ENCODE measurements at places on chromosomes 5 and 9. TPM values are rescaled to one million over a fixed set of nuclear protein-coding genes. Genes with fewer than 3 reads are reported as not detected.

Gene GLDC
- 55.9 TPM for total RNA-seq

DNA sequence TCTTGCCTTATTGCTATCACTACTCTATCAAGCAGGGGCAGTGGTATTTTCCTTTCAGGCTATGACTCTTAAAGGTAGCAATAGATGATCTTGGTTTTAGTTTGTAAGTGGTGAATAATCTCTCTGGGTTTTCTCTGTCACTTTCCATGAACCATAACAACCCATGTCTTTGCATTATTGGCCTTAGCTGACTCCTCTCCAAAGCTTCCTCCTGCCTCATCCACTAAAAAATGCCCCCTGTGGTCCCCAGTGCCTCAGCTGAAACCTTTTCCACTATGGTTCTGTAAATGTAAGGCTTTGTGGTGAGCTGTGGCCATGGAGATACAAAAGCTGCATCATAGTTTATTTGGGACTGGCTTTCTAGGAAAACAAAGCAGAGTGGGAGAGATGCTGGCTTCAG lies 128.8 kb downstream of the GPBP1 start:
- H3K4me1 ChIP-seq, result peaks cover 10% of the 10 kb centered on the region
- no peak overlapping the region for H3K27ac ChIP-seq
- no peaks in the 10 kb centered on the region for H3K27me3 ChIP-seq
- H3K4me3 ChIP-seq, result no peak overlapping the region

DNA sequence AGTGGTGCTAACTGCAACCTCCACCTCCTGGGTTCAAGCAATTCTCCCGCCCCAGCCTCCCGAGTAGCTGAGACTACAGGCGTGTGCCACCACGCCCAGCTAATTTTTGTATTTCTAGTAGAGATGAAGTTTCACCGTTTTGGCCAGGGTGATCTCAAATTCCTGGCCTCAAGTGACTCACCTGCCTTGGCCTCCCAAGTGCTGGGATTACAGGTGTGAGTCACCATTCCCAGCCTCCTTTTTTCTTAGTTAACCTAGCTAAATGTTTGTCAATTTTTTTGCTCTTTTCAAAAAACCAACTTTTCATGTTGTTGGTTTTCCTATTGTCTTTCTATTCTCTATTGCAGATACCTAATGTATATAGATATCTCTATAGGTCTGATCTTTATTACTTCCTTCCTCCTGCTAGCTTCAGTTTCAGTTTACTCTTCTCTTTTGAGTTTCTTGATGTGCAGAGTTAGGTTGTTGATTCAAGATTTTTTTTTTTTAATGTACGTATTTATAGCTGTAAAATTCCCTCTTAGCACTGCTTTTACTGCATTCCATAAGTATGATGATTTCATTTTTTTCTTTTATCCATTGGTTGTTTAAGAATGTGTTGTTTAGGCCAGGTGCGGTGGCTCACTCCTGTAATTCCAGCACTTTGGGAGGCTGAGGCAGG lies 32.9 kb downstream of the FGD3 start:
- DNase-seq, result no peak
- no peaks in the 10 kb centered on the region for H3K4me1 ChIP-seq
- no peaks in the 10 kb centered on the region for H3K27me3 ChIP-seq
- peaks cover 2% of the 10 kb centered on the region for H3K36me3 ChIP-seq
- H3K4me3 ChIP-seq, result no peak overlapping the region

DNA sequence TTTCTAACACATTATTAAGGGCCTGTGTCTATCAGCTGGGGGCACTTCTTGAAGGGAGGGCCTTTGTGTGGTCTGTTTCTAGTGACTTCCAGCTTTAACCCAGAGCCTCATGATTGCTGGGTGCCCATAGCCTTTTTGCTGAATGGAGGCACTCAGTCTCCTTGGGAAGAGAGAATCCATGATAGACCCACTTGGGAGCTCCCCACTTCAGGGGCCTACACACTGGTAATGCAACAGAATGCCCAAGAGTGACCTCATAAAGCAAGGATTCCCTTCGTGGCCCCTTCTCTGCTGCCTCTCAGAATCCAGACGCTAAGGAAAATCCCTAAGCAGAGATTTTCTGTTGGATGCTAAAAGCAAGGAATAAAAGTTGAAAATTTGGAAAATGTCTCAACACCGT lies at the start of gene CATSPER3:
TSS of gene CATSPER3 (plus strand) at position 301 of the 400 bp plus-strand sequence. CDS start at position 386, 85 bp downstream.
- DNase-seq, result no peak
- H3K4me3 ChIP-seq, result no peak within 1 kb of the TSS
- no peaks in the 10 kb centered on the region for H3K4me1 ChIP-seq
- no peak within 1 kb of the TSS for H3K27ac ChIP-seq
- peaks cover 5% of the 10 kb centered on the region for H3K36me3 ChIP-seq
- H3K27me3 ChIP-seq, result no peaks in the 10 kb centered on the region

- no peak overlapping the region for H3K27ac ChIP-seq
- no peak for DNase-seq
Measured at GRCh38 chr5:78837836-78838235, 147.3 kb downstream of the ARSB start.

Gene FAM153A
- 0.70 TPM for total RNA-seq

- no peak overlapping the region for H3K27ac ChIP-seq
- no peak overlapping the region for H3K4me3 ChIP-seq
- H3K4me1 ChIP-seq, result peaks cover 5% of the 10 kb centered on the region
- H3K36me3 ChIP-seq, result peaks cover 10% of the 10 kb centered on the region
Measured at GRCh38 chr9:98064623-98065392, 8.3 kb downstream of the NANS start.

DNA sequence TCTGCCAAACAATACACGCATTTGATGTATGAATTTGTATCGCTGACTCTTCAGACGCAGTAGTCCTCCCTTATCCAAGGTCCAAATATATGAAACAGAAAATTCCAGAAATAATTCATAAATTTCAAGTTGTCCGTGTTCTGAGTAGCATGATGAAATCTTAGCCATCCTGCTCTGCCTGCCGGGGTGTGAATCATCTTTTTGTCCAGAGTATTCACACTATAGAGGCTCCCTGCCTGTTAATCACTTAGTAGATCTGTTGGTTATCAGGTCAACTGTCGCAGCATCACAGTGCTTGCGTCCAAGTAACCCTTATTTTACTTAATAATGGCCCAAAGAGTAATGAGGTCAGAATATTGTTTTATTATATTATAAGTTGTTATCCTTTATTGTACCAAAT lies 268.1 kb downstream of the DOCK8 start:
- no peaks in the 10 kb centered on the region for H3K27me3 ChIP-seq
- no peak overlapping the region for H3K27ac ChIP-seq
- no peaks in the 10 kb centered on the region for H3K4me1 ChIP-seq
- DNase-seq, result no peak

DNA sequence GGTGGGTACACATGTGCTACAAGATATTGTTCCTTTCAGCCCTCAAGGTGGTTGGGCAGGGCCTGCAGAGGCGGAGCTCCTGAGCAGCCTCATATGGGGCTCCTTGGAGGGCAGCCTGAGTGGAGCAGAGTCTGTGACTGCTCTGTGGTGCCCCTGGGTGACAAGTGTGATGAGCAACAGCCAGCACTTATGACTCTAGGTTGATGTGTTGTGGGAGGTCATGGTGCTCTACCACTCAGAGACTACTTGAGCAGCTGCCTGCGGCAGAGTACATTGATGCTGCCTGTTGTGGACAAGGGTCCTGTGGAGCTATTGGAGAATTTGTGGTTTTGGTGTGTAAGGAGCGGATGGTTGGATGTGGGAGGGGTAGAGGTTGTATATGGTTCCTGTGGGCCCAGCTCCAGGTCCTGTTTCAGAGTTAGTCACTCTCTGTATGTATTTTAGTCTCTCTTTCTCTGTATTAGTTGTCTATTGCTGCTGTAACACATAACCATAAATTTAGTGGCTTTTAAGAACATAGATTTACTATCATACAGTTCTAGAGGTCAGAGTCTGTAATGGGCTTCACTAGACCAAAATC lies 141.3 kb downstream of the SREK1 start:
- H3K27ac ChIP-seq, result no peak overlapping the region
- DNase-seq, result no peak
- H3K36me3 ChIP-seq, result no peaks in the 10 kb centered on the region
- no peak overlapping the region for H3K4me3 ChIP-seq
- H3K27me3 ChIP-seq, result no peaks in the 10 kb centered on the region

DNA sequence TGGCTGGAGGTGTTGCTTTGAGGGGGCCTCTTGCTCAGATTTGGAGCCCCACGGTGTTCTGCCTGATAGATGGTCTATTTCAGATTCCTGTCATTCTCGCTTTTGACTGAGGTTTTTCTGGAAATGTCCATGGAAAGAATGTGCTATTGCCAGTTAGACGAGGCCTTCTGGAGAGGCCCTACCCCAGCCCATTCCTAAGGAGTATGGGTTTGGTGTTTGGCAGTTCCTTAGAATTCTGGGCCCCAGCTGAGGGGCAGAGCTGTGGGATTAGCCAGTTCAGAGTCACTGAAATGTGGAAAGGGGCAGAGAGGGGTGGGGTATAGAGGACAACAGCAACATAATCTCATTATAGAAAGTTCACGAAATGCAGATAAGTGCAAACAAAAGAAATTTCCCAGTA lies 50.5 kb downstream of the GALNT10 start:
- H3K27ac ChIP-seq, result no peak overlapping the region
- DNase-seq, result no peak
- no peaks in the 10 kb centered on the region for H3K27me3 ChIP-seq
- no peak overlapping the region for H3K4me3 ChIP-seq
- H3K4me1 ChIP-seq, result no peaks in the 10 kb centered on the region

GRCh38 chr9:75997206-75997605 lies 106.7 kb downstream of the PCSK5 start:
- no peak for DNase-seq
- H3K4me1 ChIP-seq, result peaks cover 3% of the 10 kb centered on the region
- H3K27ac ChIP-seq, result no peak overlapping the region
- H3K36me3 ChIP-seq, result no peaks in the 10 kb centered on the region
- no peaks in the 10 kb centered on the region for H3K27me3 ChIP-seq

DNA sequence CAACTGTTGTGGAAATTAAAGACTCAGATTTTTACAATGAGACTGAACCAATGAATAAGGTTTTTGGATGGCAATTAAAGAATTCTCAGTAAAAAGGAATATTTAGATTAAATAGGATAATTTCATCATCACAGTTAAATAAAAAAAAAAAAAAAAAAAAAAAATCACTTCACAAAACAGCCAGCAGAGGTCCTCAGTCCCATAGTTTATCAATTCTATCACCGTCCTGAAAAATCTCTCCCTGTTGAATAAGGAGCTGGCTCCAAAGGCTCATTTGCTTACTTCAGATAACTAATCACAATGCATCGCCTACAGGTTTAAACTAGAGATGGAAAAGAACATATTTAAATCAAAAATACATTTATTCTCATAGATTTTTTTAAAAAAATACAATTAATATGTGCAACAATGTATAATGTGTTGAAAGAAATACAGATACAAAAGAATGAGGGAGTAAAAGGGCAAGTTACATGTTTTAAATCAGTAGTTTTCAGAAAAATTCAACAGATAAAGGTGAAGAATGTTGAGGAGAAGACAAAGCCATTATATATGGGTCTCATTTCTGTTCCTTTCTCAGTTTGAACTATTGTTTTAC lies 175.8 kb upstream of the CHD1 start:
- no peaks in the 10 kb centered on the region for H3K4me1 ChIP-seq
- no peak for DNase-seq
- no peaks in the 10 kb centered on the region for H3K27me3 ChIP-seq
- H3K4me3 ChIP-seq, result no peak overlapping the region
- H3K36me3 ChIP-seq, result no peaks in the 10 kb centered on the region

Gene HAVCR2
- total RNA-seq, result 5.5 TPM

DNA sequence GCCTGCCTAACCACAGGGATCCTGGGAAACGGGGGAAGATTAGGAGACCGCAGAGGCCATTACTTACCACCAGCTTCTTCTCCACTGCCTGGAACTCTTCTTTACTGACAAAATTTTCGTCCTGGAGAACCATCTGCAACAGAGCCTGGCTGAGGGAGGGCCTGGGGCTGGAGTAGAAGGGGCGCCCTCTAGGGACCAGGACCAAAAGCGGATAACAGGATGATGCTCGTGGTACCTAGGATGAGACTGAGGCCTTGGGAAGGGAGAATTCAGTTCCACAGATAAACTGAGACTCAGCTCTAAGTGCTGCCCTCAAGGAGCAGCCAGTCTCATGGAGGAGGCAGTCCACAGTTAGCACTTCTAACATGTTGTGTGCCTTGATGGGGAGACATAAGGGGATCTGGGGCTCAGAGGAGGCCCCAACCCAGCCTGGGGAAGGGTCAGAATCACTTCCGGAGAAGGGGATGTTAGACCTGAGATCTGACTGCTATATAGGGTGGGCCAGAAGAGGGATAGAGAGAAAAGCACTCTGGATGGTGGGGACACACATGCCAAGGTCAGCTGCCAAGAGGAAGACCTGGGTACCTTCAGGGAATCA lies 1.2 kb downstream of the SPATA24 start:
- no peak overlapping the region for H3K27ac ChIP-seq
- no peaks in the 10 kb centered on the region for H3K27me3 ChIP-seq
- peak; percentile 60 for DNase-seq
